ENCODE measurements at places on chromosomes 7 and 10. TPM values are rescaled to one million over a fixed set of nuclear protein-coding genes. Genes with fewer than 3 reads are reported as not detected.

The NODAL gene
- total RNA-seq = not detected

The PTPN20 gene
- total RNA-seq = not detected

The ABCA13 gene
- not detected for total RNA-seq

The IDE gene
- total RNA-seq = 27.1 TPM

The ZNRF2 gene
- 4.2 TPM for total RNA-seq

The OR2AE1 gene
- not detected for total RNA-seq

The CCL24 gene
- total RNA-seq = not detected

The CPN1 gene
- not detected for total RNA-seq

The OR9A2 gene
- not detected for total RNA-seq

The LRRC18 gene
- not detected for total RNA-seq

The GIMAP5 gene
- 1.3 TPM for total RNA-seq
